ENCODE measurements at places on chromosomes 1 and 21.

- DNase-seq: no peak
Measured at GRCh38 chr1:185996211-185996610, 262.0 kb downstream of the HMCN1 start.

GRCh38 chr1:234578735-234579134 is 31.2 kb downstream of the IRF2BP2 start:
- no peak for DNase-seq

DNA sequence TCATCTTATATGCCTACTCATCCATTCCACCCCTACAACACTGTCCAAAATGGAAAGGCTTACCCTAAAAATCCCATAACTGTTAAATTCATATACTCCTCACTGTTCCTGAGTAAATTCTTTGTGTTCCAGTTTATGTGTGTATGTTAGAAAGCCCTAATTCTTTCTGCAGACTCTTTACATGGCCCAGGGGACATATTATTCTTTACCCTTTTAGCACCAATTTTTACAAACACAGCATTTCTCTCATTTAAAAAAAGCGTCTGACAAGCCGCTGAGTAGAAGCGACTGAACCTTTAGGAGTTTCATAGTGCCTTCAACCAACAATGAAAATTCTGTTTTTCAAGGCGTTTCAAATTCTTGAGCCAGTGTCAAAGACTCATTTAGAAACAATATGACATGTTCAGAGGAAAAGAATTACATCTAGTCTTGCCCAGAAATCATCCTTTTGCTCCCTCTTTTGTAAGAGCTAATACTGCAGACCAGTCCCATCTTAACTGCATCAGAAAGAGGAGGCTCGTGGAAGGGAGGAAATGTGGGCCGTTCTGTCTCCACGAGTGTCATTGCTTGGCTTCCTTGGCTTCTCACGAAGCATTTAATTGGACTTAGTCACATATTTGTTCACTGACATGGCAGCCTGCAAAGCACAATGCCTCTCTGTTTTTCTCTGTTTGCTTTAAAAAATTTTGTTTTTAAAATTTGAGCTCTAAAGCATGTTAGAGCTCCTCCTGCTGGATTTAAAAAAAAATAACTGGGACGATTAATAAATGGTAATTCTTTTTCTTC is 21.3 kb upstream of the C1orf105 start:
- DNase-seq: peak; percentile 63

GRCh38 chr1:99131546-99131945 is 126.9 kb upstream of the PLPPR5 start:
- DNase-seq: no peak

DNA sequence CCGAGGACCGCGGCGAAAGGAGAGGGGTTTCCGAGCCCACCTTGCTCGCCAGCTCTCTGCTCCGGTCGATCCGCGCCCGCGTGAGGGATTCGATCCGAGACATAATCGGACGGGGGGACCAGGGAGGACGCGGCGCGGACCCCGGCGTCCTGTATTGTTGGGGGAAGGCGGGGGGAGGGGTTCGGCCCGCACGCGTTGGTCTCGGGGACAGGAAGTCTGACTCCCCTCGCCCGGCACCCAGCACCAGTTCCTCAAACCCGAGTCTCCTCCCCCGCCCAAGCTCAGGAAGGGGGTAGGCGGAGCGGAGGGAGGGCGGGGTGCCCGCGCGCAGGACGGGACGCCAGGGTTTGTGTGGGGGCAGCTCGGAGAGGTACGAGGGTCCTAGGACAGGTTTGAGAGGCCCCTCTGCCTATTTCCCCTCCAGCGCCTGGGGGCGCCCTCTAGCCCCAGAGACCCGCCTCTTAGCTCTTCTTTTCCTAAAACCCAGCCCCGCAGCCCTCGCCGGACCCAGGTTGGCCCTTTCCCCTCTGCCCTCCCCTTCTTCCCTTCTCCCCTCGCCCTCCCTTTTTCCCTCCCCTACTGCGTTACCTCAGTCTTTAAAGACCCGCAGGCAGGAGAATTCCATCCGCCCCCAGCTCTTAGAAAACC is at the start of gene ARHGEF2:
Gene ARHGEF2, minus strand, starts transcription at position 223 of the 648 bp plus-strand sequence. Its CDS starts 120 bp downstream, at position 103.
- peak; percentile 93 for DNase-seq

GRCh38 chr1:7363450-7363849 is 407.6 kb upstream of the VAMP3 start:
- no peak for DNase-seq

GRCh38 chr1:32953495-32953894 is 11.1 kb downstream of the RNF19B start:
- no peak for DNase-seq
